ENCODE measurements at places on chromosomes 5 and 9. TPM values are rescaled to one million over a fixed set of nuclear protein-coding genes. Genes with fewer than 3 reads are reported as not detected.

UBE2D2 gene
- total RNA-seq = 163 TPM

SLCO6A1 gene
- not detected for total RNA-seq

PRDM9 gene
- total RNA-seq = not detected

ANKRD31 gene
- not detected for total RNA-seq

ACTBL2 gene
- 0.08 TPM for total RNA-seq

ARSI gene
- 26.6 TPM for total RNA-seq

CTXN3 gene
- not detected for total RNA-seq

PCDHGA4 gene
- 0.16 TPM for total RNA-seq

SLC45A2 gene
- not detected for total RNA-seq

MAML1 gene
- 15.9 TPM for total RNA-seq

SLC23A1 gene
- 1.3 TPM for total RNA-seq

TRPM6 gene
- 1.9 TPM for total RNA-seq

CDKN2B-AS1 gene
- total RNA-seq = not detected

SHISAL2B gene
- total RNA-seq = not detected

BARX1 gene
- total RNA-seq = 12.9 TPM

Measured in A549 treated with Mapracorat at 1 μM for 4 hours (cell line).